ENCODE measurements at places on chromosomes 7 and 10.

- DNase-seq = no peak
These were observed 119.5 kb upstream of the PRSS1 start for GRCh38 chr7:142629588-142630260.

DNA sequence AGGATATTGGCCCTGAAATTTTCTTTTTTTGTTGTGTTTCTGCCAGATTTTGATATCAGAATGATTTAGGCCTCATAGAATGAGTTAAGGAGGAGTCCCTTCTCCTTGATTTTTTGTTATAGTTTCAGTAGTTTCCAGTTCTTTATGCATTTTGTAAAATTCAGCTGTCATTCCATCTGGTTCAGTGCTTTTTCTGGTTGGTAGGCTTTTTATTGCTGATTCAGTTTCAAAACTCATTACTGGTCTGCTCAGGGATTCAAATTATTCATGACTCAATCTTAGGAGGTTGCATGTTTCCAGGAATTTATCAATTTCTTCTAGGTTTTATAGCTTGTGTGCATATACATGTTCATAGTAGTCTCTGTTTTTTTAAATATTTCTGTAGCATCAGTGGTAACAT lies 10.1 kb upstream of the TMEM196 start:
- no peak for DNase-seq

DNA sequence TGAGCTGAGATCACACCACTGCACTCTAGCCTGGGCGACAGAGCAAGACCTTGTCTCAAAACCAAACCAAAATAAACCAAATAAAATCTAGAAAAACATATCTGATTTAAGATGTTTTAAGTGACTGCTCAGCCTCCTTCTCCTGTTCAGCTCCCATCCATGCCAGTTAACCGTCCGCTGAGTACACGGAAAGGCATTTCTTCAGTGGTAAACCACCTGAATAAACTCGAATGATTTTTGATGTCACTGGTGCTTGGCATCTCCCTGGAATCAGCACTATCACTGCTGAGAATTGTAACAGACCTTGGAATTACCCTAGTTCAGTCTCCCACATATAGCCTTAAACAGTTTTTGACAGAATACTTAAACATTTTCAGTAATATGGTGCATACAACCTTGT lies 24.1 kb upstream of the NRCAM start:
- no peak for DNase-seq

DNA sequence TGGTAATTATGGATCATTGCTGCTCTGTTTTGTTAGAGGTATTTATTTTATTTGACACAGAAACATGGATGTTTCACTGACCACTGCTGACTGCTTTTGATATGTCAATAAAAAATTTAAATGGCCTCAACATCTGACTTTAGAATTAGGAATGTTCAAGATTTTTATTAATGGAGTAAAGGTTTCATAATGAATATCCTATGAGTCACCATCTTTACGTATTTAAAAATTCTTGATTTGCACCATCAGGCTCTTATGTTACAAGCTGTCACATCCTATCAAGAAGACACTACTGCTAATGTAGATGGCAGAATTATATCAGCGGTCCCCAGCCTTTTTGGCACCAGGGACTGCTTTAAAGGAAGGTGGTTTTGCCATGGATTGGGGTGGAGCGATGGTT lies 578.7 kb upstream of the NRP1 start:
- DNase-seq = no peak

- peak; percentile 4 for DNase-seq
These were observed 56.8 kb downstream of the SND1 start for GRCh38 chr7:127708788-127709187.

DNA sequence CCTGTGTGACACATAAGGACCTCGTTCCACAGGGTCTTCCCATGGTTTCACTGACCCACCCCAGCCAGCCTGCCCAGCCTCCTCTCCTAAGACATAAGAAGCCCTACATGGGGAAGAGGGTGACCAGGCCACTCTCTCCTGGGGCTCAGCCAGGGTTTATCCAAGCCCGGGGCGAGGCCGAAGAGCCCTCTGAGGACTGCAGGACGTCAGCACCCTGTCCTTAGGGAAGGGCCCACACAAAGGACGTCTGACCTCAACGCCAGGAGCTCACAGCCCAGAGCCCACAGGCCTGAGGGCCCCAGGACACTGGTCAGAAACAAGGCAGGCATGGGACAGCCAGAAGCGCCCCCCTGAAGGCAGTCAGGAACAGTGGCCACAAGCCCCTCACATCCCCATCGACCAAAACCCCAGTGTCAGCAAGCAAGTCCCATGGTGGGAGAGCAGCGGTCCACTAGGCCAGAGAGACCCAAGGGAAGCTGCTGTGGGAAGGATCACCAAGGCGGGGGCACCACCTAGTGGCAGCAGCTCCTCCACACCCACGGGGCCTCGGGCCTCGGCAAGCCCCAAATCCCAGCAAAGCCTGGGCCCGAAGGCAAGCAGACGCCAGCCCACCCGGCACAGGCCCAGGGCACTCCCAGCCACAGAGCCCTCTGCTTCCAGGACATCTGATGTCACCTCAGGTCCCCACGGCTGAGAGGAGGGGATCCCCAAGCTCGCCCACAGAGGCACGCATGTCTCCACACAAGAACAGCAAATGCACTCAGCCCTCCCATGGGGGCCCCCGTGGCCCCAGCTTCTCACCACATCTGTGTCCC lies 23.4 kb downstream of the MAD1L1 start:
- DNase-seq = no peak

DNA sequence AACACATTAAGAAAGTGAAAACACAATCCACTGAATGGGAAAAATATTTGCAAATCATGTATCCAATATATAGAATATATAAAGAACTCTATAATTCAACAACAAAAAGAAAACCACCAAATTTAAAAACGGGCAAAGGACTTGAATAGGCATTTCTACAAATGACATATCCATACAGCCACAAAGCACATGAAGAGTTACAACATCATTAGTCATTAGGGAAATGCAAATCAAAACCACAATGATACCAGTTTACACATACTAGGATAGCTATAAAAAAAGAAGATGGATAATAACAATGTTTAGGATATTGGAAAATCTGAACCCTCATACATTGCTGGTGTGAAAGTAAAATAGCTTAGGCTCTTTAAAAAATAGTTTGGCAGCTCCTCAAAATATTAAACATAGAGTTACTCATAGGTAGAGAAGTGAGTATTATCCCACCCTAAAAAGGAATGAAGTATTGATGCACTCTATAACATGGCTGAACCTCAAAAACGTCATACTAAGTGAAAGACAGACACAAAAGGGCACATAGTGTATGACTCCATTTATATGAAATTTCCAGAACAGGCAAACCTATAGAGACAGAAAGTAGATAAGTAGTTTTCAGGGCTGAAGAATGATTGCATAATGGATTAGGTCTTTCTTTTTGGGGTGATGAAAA lies 4.5 kb downstream of the ZPBP start:
- no peak for DNase-seq

DNA sequence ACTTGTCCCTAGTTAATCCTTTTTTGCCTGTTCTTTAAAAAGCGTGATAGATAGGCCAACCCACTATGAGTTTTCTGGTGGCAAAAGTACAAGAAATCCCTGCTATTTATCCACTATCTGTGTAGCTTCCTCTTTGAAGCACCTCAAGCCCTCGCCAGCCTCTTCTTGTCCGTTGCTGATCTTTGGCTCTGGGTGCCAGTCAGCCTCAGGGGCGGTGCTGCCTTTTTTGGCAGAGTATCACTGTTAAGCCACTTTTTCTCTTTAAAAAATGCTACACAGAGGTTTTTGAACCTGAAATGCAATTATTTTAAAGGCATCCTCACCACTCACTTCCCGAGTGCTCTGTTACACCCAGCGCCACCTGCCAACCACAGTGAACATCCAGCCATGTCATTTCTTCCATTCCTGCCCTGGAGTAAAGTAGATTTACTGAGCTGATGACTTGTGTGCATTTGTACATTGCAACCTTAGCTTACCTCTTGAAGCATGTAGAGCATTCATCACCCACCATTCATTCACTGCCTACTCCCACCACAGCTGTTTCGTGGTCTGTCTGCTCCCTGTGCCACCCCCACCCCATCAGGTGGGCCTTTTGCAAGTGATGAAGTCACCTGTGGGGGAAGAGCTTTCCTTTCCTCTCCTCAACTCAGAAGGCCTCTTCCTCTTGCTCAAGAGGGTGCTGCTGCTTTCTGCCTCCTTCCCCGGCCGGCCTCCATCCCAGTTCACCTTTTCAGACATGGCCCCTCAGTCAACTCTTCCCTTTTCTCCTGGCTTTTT lies 414.2 kb upstream of the GALNT17 start:
- no peak for DNase-seq

DNA sequence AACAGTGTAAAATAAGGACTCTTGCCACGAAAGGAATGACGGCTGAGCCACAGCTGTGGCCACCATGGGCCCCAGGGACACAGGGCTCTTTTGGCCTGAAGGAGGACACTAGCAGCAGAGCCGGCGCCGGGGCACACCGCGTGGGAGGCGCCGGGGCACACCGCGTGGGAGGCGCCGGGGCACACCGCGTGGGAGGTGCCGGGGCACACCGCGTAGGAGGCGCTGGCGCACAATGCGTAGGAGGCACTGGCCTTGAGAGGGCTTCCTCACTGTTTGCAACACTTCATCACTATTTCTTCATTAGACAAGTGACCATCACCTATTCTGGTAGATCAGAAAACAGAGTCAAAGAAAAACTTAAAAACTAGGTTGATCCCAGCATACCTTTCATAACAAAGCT lies 23.4 kb downstream of the ESYT2 start:
- DNase-seq = no peak

DNA sequence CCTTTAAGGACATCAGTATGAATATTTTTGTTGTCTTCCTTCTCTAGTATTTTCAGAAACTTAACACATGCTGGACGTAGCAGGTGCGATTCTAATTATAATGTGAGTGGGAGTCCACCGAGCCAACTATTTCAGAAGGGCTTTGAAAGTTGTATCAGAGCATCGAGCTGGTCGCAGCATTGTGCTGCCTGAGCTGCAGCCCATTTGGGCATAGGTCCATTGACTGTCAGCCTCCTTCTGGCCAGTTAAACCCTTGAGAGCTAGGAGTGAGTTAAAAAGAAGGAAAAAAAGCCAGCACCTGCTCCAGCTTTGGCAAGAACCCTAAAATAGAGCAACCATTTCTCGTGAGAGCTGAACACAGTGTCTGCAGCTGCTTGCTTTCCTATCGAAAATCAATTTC lies 47.8 kb downstream of the SLC35G1 start:
- DNase-seq = no peak

- no peak for DNase-seq
These were observed 150.1 kb upstream of the TCF7L2 start for GRCh38 chr10:112799726-112800510.

GRCh38 chr7:121097577-121097976 lies 109.1 kb downstream of the CPED1 start:
- DNase-seq = no peak

DNA sequence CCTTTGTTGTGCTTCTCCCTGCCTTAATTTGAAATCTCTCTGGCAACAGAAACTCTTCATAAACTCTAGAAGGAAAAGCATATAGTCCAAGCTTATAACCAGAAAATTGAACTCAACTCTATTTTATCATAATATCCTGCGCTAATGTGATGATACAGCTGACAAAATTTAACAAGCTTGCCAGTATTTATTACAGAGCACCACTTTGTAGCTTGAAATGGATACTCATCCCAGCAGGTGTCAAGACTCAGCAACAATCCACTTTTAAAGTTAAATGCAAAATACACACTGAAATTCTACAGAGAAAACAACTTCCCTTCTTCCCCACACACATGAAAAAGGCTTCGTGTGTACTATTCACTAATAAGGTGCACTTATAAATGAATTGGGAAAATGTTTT lies 228.9 kb downstream of the AGMO start:
- DNase-seq = no peak

GRCh38 chr7:55504093-55504859 lies 68.0 kb downstream of the VOPP1 start:
- DNase-seq = no peak

DNA sequence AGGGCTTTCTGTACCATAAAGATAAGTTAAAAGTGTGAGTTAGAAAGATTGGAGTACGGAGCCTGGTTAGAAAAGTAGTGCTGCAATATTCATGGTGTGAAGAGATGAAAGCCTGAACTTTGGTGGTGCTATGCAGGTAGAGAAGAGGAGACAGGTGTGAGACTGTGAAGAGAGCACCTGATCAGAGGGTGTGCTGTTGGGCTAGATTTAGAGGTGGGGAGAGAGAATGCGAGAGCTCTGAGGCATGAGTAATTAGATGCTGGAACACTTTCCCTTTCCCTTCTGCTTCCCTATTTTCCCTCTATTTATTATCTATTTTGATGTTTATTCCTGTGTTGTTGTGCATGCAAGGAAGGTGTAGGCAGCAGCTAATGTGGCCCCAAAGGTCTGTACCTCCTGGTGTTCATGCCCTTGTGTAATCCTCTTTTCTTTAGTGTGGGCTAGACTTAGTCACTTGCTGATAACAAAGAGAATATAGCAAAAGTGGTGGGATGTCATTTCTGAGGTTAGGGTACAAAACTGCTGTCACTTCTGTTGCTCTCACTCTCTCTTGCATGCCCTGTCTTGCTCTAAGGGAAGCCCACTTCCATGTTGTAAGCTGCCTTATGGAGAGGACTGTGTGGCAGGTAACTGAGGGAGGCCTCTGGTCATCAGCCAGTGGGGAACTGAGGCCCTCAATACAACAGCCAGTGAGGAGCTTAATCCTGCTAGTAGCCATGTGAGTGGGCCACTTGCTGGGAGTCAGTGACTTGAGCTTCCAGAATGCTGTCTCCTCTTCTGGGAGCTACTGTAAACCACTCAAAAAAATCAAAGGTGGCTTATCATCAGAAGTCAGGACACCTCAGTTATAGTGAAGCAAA lies 2.6 kb upstream of the ATXN7L1 start:
- DNase-seq = no peak

- no peak for DNase-seq
These were observed 92.1 kb downstream of the CCDC71L start for GRCh38 chr7:106568680-106569499.

DNA sequence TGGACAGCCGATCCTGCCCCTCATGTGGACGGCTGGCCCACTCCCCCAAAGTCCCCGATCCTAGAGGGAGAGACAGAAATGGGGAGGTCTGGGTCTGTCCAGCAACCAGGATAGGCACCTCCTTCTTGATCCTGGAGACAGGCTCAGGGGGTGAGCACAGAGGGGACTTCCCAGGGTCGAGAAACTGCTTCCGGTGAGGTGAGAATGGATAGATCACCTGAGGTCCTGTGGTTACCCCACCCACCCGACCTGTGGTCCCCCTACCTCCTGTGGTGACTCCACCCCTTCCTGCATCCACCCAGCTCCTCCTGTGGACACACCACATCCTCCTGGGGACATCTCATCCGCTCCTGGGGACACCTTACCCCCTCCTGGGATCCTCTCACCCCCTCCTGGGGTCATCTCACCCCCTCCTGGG lies 27.4 kb upstream of the RASGEF1A start:
- DNase-seq = peak; percentile 23

Data from stimulated activated CD8-positive, alpha-beta memory T cell treated with anti-CD3 and anti-CD28 coated beads, Interleukin-15, amount 100 ng/mL, for 4 hours (primary cell).